ENCODE measurements at places on chromosomes 16 and 17.

GRCh38 chr17:6392609-6393350 lies 42.1 kb downstream of the AIPL1 start:
- DNase-seq: no peak

DNA sequence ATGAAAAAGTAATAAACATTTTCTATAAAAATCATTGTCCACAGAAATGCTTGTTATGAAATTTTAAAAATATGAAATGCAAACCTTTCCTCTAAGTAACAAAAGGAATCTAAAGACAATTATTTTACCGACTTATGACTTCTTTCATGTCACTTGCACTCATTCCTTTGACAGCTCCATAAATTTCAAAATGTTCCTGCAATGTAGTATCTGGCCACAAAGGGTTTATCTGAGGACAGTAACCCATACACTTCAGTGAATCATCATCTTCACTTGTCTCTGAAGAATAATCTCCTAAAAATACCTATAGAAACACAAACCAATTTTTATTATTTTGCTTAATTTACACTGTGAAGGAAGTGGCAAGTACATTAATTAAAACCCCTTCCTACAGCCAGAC lies 25.6 kb upstream of the ABCA10 start:
- DNase-seq: no peak

- no peak for DNase-seq
Observed at GRCh38 chr17:12395733-12396354, 269.8 kb upstream of the MYOCD start.

DNA sequence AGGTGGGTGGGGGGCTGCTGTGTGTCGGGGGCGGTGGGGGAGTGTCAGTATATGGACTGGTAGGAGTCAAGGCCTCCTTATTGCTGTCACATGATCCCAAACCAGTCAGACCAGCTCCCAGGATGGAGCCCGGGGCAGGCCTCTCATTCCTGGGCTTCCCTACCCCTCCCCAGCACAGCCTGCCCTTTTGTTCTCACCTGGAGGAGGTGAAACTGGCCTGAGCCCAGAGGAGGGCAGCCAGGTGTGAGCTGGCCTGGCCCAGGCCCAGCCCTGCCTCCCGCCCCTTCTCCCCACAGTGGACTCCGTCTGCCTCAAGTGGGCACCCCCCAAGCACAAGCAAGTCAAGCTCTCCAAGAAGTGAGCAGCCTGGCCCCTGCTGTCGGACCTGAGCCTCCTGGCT lies 4.6 kb downstream of the PRSS8 start:
- DNase-seq: no peak

- peak; percentile 65 for DNase-seq
Observed at GRCh38 chr16:1428511-1428910, 2.4 kb upstream of the PERCC1 start.

DNA sequence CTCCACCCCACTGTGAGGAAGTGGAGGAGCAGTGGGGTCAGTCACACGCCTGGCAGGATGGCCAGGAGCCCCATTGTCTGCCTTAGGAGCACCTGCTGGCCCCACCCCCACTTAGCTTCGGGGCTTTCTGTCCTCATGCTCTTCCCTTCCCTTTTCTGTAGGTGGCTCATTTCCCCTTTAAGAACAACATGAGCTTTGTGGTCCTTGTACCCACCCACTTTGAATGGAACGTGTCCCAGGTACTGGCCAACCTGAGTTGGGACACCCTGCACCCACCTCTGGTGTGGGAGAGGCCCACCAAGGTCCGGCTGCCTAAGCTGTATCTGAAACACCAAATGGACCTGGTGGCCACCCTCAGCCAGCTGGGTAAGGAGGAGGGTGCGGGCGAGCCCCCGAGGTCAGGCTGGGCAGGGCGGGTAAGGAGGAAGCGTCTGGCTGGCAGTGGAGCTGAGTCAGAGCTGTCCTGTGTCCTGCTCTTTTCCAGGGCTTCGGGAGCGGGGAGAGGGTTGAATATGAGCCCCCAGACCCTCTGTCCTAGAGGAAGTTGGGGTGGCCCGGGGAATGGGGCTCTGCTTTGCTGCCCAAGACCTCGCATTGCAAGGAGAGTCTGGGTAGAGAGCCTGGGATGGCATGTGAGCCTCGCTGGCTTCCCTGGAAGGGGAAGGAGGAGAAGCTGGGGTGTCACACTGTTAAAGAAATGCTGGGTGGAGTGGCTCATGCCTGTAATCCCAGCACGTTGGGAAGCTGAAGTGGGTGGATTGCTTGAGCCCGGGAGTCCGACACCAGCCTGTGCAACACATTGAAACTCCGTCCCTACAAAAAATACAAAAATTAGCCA lies 9.2 kb upstream of the SERPINF1 start:
- DNase-seq: no peak

DNA sequence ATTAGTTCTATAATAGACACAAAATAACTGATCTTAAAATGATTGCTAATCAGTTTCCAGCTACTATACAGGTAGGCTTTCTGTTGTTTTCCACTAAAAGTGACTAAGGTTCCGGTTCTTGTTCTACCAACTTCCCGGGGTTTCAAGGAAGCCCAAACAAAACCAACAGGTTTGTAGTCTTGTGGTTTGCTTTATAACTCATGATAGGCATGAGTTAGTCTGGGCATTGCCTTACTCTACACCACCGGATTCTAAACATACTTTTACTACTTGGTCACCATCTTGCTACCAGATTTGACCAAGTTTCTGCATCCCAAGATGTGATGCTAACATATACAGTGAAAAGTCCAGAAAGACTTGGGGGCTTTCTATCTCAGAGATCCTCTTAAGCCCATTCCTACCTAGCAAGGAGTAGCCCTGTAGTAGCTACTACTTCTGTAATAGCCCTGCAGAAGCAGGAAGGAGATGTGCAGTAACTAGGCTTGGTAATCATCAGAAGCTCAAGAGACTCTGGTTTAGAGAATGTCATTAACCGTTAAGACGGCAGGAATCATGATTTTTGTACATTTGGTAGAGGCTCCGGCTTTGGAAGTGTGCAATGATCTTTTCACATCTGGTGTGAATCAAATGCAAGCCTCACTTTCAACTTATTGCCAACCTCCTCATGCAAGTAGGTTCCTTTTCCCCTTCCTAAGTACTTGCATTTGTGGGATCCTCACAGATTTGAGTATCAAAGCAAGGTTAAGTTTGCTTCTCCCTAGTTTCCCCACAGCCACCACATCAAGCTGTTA lies 1.6 kb downstream of the FAM117A start:
- DNase-seq: no peak

DNA sequence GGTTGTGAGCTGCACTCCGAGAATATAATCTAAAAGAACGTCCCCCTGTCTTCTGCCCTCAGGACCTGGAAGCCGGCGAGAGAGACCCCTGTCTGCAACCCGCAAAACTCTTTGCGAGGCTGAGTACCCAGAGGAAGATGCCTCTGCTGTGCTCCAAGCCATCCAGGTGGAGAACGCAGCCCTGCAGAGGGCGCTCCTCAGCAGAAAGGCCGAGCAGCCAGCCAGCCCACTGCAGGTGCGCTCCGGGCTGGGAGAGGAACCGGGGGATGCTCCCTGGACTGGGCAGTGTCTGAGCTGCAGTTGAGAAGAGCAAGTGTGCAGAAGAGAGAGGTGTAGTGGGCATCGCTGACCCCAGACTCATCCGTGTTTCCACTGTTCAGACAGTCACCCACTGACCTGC lies 148.3 kb downstream of the KATNIP start:
- peak; percentile 38 for DNase-seq

GRCh38 chr17:1035546-1036170 lies 38.7 kb downstream of the TIMM22 start:
- peak; percentile 58 for DNase-seq

GRCh38 chr16:9661336-9662017 lies 520.8 kb downstream of the GRIN2A start:
- DNase-seq: no peak

GRCh38 chr16:75457485-75458021 lies 6.9 kb downstream of the TMEM170A start:
- DNase-seq: no peak

DNA sequence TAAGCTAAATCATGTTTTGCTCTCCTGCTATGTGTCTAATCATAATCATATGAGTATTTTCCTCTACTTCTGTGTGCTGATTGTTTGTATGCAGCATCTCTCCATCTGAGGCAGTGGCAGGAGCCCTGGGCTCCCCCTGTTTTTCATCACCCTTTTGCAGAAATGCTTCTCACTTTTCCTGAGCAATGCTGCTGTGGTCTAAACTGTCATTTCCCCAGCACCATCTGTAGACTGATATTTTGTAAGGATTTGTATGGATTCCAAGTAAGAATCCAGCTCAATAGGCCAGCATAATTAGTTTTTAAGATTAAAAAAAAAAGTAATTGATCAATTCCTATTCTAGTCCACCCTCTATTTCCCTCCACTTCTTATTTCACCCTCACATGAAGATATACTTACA lies 257.0 kb upstream of the CPHXL start:
- DNase-seq: no peak

DNA sequence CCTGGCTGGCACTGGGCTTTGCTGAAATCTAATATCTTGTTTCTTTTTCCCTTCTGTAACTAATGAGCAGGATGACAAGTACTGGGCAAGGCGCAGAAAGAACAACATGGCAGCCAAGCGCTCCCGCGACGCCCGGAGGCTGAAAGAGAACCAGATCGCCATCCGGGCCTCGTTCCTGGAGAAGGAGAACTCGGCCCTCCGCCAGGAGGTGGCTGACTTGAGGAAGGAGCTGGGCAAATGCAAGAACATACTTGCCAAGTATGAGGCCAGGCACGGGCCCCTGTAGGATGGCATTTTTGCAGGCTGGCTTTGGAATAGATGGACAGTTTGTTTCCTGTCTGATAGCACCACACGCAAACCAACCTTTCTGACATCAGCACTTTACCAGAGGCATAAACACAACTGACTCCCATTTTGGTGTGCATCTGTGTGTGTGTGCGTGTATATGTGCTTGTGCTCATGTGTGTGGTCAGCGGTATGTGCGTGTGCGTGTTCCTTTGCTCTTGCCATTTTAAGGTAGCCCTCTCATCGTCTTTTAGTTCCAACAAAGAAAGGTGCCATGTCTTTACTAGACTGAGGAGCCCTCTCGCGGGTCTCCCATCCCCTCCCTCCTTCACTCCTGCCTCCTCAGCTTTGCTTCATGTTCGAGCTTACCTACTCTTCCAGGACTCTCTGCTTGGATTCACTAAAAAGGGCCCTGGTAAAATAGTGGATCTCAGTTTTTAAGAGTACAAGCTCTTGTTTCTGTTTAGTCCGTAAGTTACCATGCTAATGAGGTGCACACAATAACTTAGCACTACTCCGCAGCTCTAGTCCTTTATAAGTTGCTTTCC lies 56.0 kb downstream of the HLF start:
- DNase-seq: no peak

GRCh38 chr16:86953631-86954391 lies 363.4 kb downstream of the C16orf95 start:
- no peak for DNase-seq

DNA sequence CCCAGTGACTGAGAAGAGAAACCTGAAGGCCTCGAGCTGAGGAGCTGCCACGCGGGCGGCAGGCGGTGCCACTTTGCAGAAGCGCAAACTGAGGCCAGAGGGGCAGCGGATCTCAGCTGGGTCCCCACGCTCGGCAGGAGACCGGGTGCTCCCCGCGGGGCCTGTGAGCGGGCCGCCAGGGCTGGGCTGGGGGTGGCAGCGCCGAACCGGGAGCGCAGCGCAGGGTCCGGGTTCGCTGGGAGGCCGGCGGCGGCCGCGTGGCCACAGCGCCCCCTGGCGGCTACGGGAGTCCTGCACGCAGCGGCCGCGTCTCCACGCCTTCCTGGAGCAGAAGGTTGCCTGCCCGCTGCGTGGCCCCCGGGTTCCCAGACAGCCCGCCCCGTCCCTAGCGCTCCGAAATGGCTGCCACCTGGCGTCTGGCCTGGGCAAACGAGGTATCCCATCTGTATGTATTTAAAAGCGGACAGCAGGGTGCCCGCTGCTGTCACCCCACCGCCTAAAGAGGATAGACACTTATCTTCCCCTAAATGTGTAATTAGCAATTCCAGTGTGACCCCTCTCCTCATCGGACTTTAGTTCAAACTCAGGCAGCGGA lies 96.1 kb upstream of the CDH5 start:
- peak; percentile 88 for DNase-seq

- no peak for DNase-seq
Observed at GRCh38 chr17:55166506-55166905, 98.3 kb upstream of the HLF start.

- DNase-seq: no peak
Observed at GRCh38 chr17:51706093-51706492, 445.7 kb downstream of the UTP18 start.

- DNase-seq: no peak
Observed at GRCh38 chr17:47649972-47650524, 329 bp downstream of the KPNB1 start.

- DNase-seq: no peak
Observed at GRCh38 chr16:66357523-66357928, 9.0 kb upstream of the CDH5 start.

DNA sequence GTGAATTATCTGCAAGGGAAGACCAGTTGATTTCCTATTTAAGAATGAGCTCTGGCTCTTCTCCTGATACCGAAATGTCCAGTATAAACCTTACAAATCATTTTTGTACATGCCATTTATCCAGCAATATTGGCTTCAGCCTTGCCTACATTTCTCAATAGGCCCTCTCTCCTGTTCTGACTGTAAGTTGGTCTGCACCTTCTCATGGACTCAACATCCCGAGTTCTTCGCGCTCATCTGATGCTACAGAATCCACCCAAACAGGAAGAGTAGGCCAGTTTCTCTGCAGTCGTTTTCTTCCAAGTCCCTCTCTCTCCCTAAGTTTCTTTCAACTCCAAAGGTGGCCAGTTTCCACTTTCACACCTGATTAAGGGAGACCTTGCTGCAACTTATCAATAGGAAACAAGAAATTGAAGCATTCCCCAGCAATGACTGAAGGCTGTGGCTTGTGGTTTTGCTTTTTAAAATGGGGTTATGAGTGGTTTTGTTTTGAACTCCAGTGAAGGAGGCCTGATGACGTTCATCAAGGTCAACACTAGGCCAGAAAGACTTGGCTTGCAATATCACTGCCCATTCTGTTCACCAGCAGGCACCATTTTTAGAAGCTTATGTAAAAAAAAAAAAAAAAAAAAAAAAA lies 383.0 kb downstream of the MAF start:
- no peak for DNase-seq

GRCh38 chr17:80921741-80922579 lies 69.7 kb upstream of the CHMP6 start:
- no peak for DNase-seq

GRCh38 chr16:48158296-48158695 lies 2.5 kb upstream of the ABCC12 start:
- DNase-seq: no peak

GRCh38 chr16:2592786-2593185 lies 55.0 kb downstream of the PDPK1 start:
- peak; percentile 21 for DNase-seq

Measured in left ventricle myocardium superior (tissue), 1 donor.